Stimulated activated CD4-positive, alpha-beta T cell treated with anti-CD3 and anti-CD28 coated beads, Interleukin-12 subunit alpha, Interleukin-12 subunit beta, amount 100 ng/mL, for 48 hours (primary cell): ENCODE measurements at places on chromosomes 3 and 15.

- DNase-seq, result no peak
These were observed 108.9 kb upstream of the TRIM42 start for GRCh38 chr3:140568842-140569520.

DNA sequence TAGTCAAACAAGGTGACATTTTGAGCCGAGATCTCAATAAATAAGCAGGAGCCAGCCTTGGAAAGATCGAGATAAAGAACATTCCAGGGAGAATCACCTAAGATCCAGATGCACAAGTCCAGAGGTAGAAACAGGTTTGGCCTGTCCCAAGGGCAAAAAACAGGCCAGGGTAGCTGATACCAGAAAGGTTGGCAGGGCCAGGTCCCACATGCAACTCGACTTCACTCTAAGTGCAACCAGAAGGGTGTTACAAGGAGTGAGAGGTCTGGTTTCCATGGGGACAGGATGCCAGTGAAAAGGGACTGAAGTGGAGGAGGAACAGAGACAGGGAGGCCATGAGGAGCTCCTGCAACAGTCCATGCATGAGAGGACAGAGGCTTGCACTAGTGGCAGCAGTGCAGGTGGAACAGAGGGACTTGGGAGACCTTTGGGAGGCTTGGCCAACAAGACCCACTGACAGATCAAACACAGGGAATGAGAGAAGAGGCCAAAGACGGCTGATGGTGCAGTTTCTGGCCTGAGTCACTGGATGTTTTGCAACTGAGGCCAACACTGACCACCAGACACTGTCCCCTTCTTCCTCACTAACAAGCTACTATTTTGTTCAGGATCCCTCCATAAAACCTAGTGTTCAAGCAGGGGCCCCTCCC is 5.2 kb downstream of the TPRA1 start:
- DNase-seq, result no peak

GRCh38 chr3:179113903-179114302 is 34.3 kb upstream of the PIK3CA start:
- no peak for DNase-seq

GRCh38 chr3:129618186-129618820 is 11.8 kb upstream of the PLXND1 start:
- DNase-seq, result no peak

GRCh38 chr3:1987980-1988379 is 110.7 kb upstream of the CNTN4 start:
- no peak for DNase-seq

DNA sequence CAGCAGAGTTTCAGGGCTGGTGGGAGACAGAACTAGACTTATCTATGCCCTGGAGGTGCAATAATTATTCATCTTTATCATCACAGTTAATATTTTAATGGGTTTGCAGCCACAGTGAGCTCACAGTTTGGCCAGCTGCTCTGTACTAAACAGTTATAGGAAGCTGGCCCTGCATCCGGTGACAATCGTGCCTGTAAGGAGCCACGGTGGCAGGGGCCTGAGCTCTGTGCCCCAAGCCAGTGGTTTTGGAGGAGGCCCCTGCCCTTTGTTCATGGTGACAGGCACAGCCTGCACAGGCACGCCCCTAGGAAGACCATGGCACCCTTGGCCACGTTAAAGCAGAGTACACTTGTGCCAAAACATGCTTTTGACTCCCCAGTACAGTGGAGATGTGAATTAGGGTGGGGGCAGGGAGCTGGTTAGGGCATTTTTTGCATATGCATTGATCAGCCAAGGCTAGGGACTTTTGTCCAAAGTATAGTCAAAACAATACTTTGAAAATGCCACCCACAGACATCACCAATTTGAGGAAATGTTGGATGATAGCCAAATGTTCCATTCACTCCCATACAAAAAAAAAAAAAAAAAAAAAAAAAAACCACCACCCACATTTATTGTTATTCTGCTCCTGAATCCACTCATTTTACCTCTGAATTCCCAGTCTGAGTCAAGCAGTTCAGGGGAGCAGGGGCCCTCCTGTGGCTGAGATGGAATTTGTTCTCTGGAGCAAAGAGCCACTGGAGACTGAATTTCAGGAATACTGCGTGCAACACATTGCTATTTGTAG is 3.4 kb upstream of the RFTN1 start:
- DNase-seq, result no peak
